Activated T-helper 1 cell treated with Interleukin-2 at 50 U/mL for 16 hours (primary cell): ENCODE measurements at places on chromosomes 13 and 19.

DNA sequence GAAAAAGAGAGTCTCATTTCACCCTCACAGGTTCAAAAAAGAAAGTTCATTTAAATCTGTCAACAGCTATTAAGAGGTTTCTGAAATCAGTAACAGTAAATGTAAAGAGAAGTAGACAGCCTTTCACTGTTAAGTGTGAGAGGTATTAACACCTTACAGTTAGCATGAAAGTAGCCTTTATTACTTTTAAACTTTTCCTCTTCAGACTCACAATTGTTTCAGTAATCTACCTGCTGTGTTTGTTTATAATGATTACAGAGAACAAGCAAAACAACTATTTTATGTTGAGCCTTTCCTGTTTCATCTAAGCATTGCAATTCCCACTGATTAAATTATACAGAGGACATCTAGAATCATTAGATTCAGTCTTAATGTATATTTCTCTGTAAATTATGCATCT, 159.8 kb downstream of the PCDH9 start:
- no peak for DNase-seq

GRCh38 chr13:97257800-97258799, 36.0 kb downstream of the MBNL2 start:
- DNase-seq, result no peak

DNA sequence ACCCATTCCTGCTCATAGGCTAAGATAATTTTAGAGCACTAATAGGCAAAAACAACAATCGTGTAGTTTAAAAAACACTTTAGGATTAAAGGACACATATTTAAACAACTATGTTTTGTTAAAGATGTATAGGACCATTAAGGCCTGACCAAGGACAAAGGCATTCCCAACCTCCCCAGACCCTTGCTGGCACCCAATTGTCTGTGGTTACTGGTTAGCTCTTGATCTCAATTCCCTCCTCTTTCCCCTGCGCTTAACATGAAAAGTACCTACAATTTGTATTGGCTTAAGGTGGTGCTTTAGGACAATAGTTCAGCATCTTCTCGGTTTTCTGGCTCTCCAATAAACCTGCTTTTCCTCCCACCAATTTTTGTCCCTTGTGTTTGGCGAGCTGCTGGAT, 51.0 kb downstream of the TEX26 start:
- DNase-seq, result no peak

GRCh38 chr13:62799931-62800436, 1384.3 kb upstream of the PCDH20 start:
- no peak for DNase-seq

DNA sequence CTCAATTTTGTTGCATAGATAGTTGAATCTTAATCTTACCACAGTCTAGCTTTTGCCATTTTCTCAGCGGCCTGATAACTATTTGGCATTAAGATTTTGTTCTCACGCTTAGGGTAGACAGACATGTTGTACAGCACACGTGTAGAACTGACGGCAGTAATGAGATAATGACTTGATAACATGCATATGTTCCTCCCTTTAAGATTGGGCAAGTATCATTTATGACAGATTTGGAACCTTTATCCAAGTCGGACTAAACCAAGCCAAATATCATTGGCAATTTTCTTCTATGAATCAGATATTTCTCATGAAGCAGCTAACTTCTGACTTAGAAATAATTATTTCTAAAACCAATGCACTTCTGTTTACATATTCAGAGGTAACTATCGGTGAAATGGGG, 205.5 kb downstream of the NDFIP2 start:
- DNase-seq, result no peak

GRCh38 chr13:110676595-110677587, 29.0 kb downstream of the CARS2 start:
- DNase-seq, result no peak

DNA sequence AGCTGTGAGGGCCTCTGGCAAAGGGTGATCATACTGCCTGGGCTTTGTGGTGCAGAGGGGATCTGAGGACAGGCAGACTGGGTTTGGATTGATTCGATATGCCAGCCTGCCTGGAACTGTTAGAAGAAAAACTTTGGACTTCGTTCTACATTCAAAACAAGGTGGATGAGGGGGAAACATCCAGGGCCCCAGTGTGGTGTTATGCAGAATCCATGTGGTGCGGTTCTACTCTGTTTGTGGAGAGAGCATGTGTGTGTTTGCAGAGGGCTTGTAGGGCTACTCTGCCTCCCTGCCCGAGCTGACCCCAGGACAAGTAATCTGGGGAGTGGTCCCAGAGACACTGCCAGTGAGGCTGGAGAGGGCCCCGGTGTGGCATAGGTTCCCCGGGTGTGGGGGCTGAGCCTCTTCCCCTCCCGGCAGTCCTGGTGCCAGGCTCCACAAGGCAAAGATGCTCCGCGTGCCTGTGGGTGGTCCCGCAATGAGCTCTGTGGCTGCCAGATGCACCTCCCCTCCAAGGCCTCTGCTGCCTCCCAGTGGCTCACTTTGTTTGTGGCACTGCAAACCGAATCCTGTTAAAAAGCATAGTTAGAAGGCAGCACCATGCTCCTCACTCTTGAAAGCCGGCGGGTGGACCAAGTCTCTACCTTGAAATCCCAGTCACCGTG, 22.3 kb upstream of the TFDP1 start:
- no peak for DNase-seq

DNA sequence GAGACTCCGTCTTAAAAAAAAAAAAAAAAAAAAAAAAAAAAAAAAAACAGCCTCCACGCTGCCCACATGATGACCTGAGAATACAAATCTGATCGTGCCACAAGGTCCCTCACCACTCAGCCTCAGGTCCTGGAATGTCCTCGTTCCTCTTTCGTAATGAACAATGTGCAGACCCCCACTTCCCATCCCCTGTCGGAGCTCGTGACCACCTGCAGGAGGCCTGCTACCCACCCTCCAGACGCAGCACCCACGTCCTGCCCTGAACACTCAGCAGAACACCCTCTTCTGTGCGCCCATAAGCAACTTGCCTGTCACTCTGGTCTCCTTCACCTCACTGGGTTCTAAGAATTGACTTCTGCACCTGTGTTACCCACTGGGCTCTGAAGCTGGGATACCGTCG, 166.4 kb downstream of the KATNAL1 start:
- DNase-seq, result no peak

DNA sequence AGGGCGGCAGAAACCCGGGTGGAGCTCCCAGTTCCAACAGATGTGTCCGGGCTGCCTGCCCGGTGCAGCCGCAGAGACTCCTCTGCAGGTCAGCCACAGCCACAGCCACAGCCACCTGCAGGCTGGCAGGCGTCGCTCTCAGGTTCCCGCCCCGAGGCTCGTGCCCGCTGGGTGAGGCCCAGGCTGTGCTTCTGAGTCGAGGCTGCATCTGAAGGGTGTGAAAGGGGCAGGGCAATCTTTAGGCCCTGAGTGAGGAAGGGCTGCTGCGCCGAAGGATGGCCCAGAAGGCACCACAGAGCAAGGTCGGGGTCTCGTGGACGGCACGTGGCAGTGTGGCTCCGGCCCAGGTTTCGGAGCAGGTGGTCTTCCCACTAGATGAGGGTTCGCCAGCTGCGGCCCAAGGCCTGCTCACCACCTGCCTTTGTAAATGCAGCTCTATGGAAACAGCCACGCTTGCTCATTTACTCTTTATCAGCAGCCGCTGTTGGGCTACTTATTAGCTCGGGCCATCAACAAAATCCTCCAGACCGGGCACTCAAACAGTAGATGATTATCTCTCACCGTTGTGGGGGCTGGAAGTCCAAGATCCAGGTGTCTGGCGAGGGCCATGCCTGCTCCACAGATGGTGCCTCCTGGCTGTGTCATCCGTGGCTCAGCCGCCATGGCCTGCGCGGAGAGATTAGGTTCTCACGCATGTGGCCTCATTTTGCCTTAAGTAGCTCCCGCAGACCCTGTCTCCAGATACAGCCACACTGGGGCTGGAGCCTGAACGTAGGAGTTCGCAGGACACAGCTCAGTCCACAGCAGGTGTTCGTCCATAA, 40.3 kb upstream of the TFDP1 start:
- DNase-seq, result no peak

DNA sequence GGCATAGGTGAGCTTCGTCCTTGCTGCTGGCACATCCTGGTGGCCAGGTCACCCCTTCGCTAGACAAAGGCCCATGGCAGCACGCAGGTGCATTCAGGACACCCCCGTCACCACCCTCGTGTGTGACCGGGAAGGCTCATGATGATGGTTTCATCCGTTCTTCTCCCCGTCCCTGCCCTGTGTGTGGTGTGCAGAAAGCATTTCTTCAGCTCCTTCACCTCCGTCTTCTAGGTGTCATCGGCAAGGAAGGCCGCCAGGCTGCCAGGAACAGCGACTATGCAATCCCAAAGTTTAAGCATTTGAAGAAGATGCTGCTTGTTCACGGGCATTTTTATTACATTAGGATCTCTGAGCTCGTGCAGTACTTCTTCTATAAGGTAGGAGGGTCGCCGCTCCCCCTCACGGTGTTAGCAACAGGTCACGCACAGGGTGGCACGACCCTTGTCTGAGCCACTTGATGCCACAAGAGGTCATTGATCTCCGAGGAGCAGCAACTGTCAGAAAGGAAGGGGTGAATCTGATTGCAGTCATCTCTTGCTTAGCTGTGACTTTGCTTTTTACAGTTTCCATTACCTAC, 111.0 kb upstream of the MCF2L start:
- no peak for DNase-seq

DNA sequence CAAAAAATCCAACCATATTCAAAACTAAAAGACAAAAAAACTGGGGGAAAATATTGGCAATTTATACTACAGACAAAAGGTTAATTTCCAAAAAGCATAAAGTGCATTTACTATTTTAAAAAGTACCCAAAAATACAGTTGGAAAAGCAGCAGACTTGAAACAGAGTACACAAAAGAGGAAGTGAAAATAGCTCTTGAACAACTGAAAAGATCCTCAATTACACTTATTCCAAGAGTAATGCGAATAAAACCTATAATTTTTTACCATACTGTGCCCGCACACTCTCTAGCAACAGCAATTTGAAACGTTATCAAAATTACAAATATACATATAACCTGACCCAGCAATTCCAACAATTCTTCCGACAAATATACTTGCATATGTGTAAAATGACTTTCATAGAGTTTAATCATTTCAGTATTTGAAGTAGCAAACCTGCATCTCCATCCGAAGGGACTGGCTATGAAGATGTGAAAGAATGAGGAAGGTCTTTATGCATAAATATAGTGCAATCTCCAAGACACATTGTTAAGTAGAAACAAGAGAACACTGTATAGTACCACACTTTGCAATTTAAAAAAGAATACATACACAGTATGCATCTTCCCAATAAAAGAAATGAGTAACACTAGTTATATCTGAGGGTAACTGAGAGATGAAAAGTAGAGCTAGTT, 25.4 kb downstream of the ALG5 start:
- no peak for DNase-seq

- no peak for DNase-seq
Observed at GRCh38 chr13:98044301-98044700, 90.8 kb downstream of the IPO5 start.

DNA sequence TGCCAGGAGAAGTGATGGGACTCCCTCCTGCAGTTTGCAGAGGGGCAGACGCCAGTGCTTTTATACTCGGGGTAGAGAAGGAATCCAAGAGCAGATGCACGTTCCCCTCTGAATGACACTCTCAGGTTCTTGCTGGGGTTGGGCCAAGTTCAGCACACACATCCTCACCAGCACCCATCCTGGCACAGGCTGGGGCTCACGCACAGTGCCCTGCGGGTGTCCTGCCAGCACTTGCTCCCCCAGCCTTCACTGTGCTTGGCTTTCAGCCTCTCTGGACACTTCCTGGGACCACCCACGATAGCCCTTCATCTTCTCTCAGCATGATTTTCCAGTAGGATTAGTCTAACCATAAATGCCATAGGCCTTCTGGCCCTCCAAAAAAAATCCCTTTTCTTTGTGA, 158.6 kb downstream of the ZNF536 start:
- DNase-seq, result no peak

DNA sequence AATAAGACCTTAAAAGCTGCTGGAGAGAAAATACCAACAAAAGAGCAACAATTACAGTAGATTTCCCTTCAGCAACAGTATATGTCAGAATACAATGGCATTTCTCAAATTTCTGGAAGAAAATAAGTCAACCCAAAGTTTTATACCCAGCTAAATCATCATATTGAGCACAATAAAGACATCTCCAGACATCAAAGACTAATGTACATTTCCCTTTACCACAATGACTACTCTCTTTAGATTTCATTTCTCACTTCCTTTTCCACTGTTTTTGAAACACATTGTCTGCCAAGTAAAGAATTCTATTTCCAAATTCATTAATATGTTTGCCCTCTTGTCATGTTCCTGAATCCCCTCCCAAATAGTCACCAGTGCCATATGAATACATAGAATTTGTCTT, 111.4 kb downstream of the POU4F1 start:
- no peak for DNase-seq

GRCh38 chr13:36207672-36208071, 6.7 kb downstream of the SOHLH2 start:
- no peak for DNase-seq
